ENCODE measurements at places on chromosomes 1 and 21.

- no peak for DNase-seq
These were observed 4.8 kb downstream of the TP73 start for GRCh38 chr1:3657096-3657475.

- no peak for DNase-seq
These were observed 5.5 kb upstream of the PADI1 start for GRCh38 chr1:17199267-17200044.

- no peak for DNase-seq
These were observed 371.4 kb downstream of the HHAT start for GRCh38 chr1:210700083-210700482.

DNA sequence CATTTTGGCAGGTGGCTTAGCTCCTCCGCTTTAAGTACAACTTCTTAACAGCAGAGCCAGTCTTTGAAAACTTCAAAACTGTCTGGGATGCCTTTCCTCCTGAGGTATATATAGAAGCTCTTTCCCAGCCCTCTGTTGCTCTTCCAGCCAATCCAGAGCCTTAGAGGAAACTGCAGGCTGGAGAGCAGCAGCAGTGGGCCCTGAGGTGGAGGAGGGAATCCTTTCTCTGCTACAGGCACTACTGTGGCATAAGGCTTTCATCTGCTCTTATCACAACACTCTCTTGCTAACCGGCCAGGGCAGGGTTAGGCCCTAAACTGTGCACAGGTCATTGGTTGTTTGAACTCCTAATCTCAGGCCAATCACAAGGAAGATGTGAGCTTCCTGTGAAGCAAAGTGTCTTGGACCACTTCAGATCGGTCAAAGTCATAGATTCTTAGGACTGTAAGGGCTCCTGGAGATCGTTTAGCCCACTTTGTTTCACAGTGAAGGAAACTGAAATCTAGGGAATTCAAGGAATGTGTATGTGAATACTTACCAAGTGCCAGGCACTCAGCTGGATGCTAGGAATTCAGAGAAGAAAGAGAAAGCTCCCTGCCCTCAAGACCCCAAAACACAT is at the start of gene RGS5:
Gene RGS5 (minus strand): TSS at position 84 of the 619 bp plus-strand sequence. CDS start 81 bp downstream, at position 3.
- DNase-seq: no peak

DNA sequence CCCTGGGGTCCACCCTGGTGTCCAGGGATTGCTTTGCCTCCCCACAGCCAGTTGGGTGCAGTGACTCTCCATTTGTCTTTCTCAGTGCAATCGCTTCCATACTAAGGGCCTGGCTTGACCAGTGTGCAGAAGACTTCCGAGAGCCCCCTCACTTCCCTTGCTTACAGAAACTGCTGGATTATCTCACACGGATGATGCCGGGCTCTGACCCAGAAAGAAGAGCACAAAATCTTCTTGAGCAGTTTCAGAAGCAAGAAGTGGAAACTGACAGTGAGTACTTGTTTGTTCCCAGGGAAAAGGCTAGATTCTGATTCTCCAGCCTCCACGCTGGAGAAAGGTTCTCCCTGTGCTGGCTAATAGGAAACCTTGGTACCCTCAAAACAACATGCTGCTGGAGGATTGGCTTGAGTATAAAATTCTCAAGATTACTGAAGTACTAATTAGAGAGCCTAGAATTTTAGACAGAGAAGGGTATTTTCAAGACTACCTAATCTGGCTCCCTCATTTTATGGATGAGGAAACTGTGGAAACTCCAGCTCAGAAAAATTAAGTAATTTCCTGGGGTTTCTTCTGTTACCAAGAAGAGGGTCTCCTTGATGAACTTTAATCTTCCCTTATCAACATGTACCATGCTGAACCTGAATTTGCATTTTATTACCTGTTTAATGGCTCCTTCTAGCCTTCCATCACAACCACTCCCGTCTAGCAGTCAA is 75.8 kb downstream of the RGL1 start:
- no peak for DNase-seq

GRCh38 chr1:205583461-205584130 is 48.2 kb downstream of the ELK4 start:
- DNase-seq: no peak

DNA sequence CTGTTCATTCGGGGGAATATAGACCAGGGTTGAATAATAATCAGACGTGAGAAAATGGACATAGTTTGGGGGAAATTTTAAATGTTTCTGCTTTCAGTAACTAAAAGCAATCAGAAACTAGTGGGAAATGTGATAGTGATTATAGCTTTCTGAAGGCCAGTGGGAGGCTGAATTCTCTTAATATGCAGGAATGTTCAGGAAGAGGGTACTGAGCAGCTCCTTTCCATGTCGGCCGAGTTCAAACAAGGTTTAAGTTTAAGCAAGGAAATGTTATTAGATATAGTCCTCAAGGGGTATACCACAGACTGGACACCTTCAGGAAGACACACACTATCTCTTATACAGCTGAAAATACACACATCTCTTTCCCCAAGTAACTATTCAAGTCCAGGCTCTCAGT is 105.5 kb downstream of the HHAT start:
- no peak for DNase-seq

DNA sequence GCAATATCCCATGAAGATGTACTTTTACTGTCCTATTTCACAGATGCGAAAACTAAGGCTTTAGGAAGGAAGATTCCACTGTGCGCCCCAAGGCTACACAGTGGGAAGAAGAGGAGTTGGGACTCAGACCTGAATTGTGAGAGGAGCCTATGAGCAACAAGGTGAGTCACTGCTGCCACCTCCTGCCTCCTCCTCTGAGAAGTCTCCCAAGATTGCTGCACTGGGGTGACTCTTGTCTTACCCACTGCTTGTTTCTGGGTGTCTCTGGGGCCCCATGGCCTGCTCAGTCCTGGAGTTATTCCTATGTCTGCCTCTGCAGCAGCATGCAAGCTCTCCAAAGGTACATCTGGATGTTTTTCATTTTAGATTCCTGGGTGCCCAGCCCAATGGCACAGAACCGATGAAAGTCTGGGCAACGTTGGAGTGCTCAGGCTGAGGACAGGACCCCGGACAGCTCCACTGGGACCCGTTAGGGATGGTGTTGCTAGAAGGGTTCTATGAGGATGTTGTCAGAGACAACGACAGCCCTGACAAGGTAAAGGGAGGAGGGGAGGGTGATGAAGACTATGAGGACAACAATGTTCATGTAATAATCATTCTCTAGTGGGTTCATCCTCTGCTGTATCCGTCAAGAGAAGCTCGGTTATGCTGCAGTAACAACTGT is 11.0 kb upstream of the C1QA start:
- no peak for DNase-seq

- DNase-seq: no peak
These were observed at the start of gene CLCA2 for GRCh38 chr1:86423873-86424272. Gene CLCA2, plus strand, starts transcription at chr1:86424171. Its CDS starts 77 bp downstream, at chr1:86424248.

Measured in PC-9 (cell line).